ENCODE measurements at places on chromosomes 1 and 21.

GRCh38 chr1:1678581-1679380, 13.8 kb downstream of the SLC35E2B start:
- DNase-seq, result no peak

DNA sequence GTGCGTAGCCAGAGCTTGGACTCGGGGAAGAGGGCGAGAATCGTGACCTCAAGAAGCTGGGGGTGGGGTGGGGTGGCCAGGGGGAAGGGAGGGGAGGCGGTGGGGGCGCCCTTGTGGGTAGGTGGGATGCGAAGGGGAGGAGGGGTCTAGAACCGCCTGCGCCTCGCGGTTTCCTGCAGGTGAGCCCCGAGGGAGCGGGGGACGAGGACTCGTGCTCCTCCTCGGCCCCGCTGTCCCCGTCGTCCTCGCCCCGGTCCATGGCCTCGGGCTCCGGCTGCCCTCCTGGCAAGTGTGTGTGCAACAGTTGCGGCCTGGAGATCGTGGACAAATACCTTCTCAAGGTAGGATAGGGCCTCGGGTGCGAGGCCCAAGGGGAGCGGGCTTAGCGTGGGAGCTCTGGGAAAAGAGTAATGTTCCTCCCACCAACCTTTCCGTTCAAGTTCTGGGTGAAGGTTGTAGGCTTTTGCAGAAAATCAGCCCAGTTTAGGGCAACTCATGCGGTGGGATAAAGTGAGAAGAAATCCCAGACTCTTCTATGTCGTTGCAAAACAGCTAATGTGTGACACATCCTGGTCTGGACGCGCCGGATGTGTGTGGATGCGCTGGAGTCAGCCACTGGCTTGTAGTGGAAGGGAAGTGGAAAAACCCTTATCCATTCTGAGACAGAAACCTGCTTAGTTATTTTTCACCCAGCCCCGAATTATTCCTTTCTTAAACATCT, 2.9 kb downstream of the LHX8 start:
- no peak for DNase-seq

GRCh38 chr1:150578272-150579109, 919 bp downstream of the MCL1 start:
- peak; percentile 78 for DNase-seq

- peak; percentile 56 for DNase-seq
These were observed 14.4 kb downstream of the SMYD3 start for GRCh38 chr1:246492611-246493245.

DNA sequence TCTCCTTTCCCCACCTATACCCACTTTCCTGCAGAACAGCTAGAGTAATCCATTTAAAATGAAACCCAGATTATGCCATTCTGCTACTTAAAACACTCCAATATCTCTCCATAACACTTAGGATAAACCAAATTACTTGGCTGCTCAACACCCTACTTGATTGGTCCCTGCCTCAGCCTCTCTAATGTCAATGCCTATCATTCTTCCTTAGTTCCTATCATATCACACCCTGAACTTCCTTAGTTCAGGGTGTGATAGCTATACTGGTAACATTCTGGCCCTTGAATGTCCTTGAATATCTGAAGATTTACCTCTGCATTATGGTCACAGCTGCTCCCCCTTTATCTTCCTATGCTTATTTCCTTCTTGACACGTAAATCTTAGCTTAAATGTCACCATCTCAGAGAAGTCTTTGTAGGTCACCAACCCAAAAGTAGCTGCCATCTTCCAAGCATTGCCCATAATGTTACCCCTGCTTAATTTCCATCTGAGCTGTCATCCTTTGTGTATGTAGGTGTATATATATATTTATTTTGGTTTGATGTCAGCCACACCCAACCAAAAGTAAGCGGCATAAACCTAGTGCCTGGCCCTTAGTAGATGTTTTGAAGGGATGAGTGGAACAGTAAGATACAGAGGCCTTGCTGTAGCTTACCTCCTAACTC, 379.8 kb downstream of the PTPRC start:
- no peak for DNase-seq

GRCh38 chr1:168863772-168864171, 134.8 kb upstream of the DPT start:
- DNase-seq, result no peak

DNA sequence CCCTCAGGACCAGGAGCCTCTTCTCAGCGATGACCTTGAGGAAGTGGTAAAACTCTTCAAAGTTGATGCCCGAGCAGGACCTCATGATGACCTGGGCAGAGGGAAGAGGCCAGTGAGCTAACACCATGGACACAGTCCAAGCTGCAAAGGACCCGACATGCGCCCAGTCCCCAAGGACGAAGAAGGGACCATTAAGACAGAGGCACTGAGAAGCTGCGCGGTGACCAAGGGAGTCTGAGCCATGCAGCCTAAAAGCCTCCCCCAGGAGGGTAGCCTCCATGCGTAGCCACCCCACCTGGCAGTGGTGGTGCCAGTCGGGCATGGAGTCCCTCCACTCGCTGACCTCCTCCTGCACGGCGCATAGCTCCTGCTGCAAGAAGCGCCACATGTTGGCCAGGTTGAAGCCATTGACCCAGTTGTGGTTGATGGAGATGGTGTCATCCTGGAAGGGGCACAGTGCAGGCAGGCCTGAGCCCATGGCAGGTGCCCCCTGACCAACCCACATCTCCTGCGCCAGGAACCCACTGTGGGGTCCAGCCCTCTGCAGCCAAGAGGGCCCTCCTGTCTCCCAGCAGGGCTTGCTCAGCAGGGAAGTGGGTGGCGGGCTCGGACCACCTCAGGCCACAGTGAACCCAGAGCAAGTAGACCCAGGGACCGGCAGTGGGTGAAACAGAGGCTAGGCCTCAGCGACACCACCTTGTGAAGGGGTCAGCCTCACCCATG, 2.4 kb downstream of the JMJD4 start:
- peak; percentile 28 for DNase-seq

- DNase-seq, result no peak
These were observed 497 bp downstream of the ID3 start for GRCh38 chr1:23558872-23559135.

DNA sequence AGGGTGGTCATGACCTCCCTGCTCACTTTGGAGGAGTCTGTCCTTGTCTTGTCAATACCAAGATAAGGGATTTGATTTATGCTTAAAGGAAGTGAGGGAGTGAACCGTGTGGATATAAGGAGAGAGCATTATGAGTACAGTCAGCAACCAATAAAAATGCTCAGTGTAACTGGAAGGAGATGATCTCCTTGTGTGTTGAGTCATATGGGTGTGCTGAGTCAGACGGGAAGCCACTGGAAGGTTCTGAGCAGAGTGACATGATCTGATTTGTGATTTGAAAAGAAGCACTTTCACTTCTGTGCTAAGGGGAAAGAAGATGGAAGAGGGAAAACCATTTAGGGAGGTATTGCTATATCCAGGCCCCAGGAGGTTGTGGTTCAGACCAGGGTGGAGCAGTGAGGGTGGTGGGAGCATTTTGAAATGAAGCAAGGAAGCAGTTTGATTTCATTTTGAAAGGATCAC, 2.5 kb upstream of the BCL10 start:
- no peak for DNase-seq

- no peak for DNase-seq
These were observed 19.5 kb upstream of the PSMB2 start for GRCh38 chr1:35660581-35661473.

- no peak for DNase-seq
These were observed 7.3 kb upstream of the LGR6 start for GRCh38 chr1:202186327-202186726.

DNA sequence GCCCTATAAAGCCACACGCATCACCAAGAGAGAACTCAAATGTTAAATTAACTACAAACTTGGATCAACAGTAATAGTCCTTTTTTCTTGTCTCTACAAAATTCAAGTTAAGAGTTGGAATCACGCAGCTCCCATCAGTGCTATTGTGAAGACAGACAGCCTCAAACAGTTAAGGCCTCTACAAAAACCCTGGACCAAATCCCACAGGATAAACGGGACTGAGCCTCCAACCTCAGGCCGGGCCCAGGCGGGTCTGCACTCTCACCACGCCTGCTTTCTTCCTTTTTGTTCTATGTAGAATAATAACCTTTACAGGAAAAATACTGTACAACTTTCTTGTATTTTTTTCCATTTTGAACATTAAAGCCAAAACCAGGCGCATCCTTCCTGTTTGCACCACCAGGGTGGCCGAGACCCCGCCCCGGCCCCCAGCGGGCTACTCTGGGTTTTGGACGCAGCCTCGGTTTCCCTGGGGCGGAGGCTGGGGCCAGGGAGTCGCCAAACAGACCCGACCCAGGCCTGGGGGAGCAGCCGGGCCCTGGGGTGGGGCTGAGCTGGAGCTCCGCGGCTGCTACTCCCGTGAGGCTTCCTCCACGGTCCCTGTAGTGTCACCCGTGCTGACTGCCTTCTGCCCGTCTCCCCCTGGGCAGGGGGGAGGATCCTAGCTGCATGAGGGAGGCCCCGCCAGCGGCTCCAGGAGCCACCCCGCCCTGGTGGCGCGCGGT, 158.4 kb downstream of the CASZ1 start:
- DNase-seq, result peak; percentile 49

GRCh38 chr1:24266398-24266941, 52.7 kb upstream of the GRHL3 start:
- no peak for DNase-seq

DNA sequence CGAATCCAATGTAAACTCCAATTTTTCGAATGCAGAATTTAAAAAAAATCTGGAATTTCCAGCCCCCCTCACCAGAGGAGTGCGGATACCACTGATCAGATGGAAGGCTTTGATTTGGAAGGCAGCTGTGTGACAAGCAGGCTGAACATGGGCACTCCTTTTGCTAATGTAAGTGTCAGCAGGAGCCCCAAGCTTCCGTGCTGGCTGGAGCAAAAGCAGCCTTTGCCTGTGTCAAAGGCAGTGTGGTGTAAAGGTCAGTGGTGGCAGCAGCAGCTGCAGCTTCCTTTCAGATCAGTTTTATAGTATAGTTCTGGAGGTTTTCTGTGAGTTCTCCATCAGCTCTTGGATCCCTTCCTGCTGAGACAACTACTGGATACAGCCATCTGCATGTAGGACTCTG, 259.9 kb downstream of the CTH start:
- no peak for DNase-seq

- no peak for DNase-seq
These were observed 41.2 kb upstream of the TTC22 start for GRCh38 chr1:54842206-54842915.

DNA sequence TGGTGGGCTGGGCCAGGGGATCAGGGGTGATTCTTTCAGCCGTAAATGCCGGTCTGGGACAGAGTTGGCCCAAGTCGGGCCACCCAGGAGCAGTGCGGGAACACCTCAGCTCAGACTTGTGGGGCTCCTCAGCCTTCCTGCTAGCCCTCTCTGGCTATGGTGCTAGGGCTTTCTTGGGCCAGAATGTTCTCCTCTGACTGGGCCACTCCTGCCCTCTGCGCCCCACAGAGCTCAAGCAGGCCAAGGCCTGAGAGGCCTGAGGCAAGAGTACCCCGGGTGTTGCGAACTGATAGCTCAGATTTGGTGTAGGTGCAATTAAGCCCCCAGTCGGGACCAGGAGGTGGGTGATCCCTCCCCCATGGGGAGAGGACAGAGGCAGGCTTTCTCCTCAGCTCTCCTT, 51.8 kb downstream of the LGR6 start:
- peak; percentile 13 for DNase-seq

GRCh38 chr1:185520188-185520920, 203.3 kb upstream of the IVNS1ABP start:
- no peak for DNase-seq

GRCh38 chr1:192936313-192937018, 122.7 kb downstream of the UCHL5 start:
- DNase-seq, result no peak

- DNase-seq, result no peak
These were observed 49.1 kb upstream of the CCDC27 start for GRCh38 chr1:3702990-3703728.

DNA sequence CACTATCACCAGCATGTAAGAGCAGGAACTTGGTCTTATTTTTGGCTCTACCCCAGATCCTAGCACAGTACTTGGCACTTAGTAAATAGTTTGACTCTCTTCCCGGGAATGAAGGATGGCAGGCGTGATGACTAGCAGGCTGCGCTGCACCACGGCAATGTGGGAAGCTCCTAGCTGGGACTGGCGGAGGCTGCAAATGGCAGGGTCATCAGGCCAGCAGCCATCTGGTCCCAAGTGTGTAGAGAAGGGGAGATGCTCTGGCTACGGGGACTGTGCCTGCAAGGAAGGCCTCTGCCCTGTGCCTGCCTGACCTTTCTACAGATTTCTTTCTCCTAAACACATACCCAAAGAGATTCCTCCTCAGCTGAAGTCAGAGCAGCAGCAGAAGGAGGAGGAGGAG, 95.0 kb downstream of the KCND3 start:
- no peak for DNase-seq

DNA sequence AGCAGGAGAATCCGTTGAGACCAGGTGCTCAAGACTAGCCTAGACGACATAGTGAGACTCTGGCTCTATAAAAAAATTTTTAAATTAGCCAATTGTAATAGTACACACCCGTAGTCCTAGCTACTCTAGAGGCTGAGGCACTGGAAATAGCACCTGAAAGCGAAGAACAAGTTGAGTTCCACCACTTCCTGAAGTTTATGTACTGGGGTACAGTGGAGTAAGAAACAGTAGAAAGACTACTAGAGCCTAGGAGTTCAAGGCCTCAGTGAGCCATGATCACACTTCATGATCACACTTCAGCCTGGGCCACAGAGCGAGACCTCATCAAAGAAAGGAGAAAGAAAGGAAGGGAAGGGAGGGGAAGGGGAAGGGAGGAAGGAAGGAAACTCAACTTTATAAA, 19.8 kb downstream of the RSBN1 start:
- no peak for DNase-seq

GRCh38 chr1:165857046-165857801, 29.8 kb downstream of the UCK2 start:
- DNase-seq, result no peak

- no peak for DNase-seq
These were observed 2.2 kb upstream of the ACTRT2 start for GRCh38 chr1:3019007-3019515.

DNA sequence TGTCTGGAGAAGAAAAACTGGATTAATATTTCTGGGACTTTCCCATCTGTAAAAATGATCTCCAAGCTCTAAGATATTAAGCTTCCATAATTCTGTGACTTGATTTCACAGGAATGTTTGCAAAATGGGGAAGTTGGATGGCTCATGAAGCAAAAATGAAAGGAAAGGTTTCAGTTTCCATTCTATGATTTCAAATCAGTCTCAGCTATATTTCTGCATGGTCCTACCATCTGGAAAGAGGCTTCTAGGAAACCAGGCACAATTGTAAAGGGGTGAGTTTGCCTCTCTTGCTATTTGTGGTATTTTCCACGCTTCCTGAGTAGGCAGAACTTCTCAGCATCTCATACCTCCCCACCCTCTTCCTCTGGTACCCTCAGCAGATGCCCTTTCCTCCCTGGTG, 22.4 kb upstream of the ACTN2 start:
- DNase-seq, result no peak

Measured in activated T-cell treated with anti-CD3 and anti-CD28 coated beads, Interleukin-2, amount 50 U/mL, for 24 hours (primary cell).